ENCODE measurements at places on chromosomes 4 and X.

DNA sequence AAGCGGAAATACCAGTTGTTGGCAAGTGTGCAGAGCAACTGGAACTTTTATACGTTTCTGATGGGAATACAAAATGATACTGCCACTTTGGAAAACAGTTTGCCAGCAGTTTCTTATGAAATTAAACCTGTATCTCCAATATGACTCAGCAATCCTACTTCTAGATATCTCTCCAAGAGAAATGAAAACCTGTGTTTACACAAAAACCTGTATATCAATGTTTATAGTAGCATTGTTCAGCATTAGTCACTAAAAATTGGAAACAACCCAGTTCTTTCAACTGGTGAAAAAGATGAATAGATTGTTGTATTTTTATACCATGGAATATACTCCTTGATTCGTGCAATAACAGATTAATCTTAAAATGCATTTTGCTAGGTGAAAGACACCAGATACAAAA lies 26.8 kb downstream of the ATP7A start:
- no peak for DNase-seq

GRCh38 chr4:72604324-72604723 lies 35.3 kb upstream of the ADAMTS3 start:
- no peak for DNase-seq

- DNase-seq, result no peak
Measured at GRCh38 chrX:14899607-14900006, 26.4 kb downstream of the MOSPD2 start.

- no peak for DNase-seq
Measured at GRCh38 chr4:70932984-70933383, 30.8 kb downstream of the MOB1B start.

DNA sequence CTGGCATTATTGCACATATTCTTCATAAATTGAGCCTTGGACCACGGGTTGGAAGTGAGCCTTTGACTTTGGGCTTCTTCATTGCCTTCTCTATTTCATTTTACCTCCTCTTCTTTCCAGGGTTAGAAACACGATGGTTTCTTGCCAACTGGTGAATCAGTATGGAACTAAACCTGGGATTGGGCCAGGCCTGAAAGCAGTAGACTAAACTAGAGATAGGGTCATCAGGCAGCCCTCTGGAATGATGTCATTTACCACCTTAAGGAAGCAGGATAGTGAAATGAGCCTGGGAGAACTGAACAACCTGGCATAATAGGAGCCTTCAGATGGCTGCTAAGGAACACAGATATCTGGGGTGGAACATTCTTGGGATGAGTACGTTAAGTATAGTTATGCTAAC lies 67.5 kb upstream of the ATP8A1 start:
- DNase-seq, result no peak

- no peak for DNase-seq
Measured at GRCh38 chr4:159443975-159444374, 341.1 kb downstream of the RAPGEF2 start.

DNA sequence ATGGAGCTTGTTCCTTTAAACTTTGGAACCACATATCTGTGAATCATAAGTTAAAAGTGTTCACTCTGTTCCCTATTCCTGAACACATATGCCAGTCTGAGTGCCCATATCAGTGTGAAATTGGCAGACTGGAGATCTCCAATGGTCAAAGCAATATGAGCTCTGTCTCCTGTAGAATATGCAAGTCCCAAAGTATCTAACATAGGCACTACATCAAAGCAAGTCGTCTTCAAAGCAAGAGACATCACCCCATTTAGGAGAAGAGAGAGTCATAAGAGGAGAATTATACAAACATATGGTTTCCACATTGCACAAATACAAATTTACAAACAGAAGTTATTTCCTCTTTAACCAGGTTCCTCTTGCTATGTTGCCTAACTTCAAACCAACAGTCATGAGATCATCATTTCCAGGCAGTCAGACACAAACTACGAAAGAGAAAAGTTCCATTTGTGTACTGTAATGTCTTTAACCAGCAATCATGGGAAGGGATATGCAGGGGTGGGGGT lies 9.9 kb upstream of the GK start:
- no peak for DNase-seq

GRCh38 chr4:168076989-168077725 lies 15.2 kb upstream of the ANXA10 start:
- DNase-seq, result peak; percentile 3

GRCh38 chr4:179415037-179415846 lies 1973.0 kb upstream of the AGA start:
- DNase-seq, result no peak

Measured in iPS DF 19.7 (cell line).